Central memory CD4-positive, alpha-beta T cell (primary cell): ENCODE measurements at places on chromosomes 3 and 15.

- no peak for DNase-seq
These were observed 6.4 kb downstream of the ROBO1 start for GRCh38 chr3:79761441-79761840.

DNA sequence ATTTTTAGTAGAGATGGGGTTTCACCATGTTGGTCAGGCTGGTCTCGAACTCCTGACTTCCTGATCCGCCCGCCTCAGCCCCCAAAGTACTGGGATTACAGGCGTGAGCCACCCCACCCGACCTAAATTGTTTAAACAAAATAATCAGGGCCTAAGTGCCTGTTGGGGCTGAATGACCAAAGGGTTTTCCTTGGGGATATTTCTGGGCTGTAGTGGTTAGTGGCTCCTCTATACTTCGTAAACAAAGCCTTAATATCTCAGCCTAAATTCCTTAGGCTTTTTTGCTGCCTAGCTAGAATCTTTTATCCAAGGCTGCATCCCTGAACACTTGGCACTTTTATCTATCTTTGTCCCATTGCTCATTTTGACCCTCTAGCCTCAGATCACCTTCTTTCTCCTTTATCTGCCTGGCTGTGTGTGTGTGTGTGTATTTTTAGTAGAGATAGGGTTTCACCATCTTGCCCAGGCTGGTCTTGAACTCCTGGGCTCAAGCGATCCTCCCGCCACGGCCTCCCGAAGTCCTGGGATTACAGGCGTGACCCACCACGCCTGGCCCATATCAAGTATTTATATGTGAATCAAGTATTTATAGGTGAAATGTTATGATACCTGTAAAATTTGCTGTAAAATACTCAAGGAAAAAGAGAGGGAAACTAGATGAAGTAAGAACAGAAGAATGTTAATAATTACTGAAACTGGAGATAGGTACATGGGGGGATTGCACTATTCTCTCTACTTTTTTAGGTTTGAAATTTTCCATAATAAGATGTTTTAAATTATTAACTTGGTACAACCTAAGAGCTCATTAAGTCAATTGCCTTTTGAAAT, 1.8 kb downstream of the NUSAP1 start:
- DNase-seq: no peak

DNA sequence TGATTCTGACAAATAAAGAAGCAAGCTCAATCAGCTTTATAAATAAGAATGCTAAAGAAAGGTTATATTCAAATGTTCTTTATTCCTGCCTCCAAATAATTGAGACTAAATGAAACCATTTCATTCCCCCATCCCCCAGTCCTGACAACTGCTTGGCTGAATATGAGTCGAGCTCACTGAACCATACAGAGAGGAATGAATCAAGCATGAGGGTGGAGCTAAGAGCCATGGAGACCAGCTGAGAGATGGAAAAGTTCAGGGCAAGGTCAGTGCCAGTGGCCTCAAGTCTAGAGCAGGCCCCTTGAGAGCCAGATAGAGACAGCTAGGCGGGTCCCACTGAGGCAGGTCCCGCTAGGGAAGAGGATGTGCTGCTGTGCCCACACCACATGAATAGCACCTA, 188.7 kb upstream of the EIF1B start:
- no peak for DNase-seq

DNA sequence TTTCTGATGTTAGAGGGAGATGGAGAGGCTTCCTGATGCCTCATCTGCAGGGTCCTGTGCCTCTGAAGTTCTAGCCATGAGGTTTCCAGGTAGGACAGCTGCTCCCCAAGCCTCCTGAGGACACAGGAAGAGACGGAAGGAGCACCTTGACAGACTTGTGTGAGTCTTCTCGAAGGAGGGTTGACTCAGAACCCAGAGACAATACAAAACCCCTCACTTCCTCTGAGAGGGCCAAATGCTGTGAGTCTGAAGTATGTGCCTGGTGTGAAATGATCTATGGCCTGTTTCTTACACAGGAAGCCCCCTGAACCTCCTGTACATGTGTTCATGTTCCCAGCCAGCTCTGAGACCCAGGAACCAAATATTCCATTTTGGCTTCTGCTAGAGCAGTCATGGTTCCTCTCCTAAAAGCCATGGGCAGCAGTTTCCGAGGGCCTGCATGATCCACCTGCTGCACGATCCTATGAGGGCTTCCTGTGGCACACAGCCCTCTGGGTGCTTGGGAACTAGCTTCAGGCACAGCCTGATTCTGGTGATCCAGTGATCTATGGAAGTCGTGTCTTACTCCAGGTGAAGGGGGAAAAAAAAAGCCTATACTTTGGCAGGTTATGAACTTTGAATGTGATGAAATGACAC, 62.2 kb downstream of the AAGAB start:
- no peak for DNase-seq

DNA sequence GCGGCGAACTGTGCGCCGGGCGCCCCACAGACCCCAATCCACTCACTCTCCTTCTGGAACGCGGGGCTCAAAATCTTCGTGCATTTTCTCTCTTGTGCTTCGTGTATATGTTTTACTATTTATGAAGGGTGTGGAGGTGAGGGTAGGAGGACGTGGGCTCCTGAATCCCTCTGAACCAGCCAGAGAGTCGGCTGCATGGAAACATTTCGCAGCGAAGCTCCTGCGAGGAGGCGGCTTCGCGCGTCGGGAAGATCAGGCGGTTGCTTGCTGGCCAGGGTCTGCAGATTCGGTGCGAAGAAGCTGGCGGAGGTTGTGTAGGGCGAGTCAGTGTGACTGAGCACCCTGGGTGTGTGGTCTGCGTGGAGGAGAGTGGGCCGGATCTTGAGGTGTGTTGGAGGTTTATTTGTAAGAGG, 1.1 kb downstream of the CNTN4 start:
- no peak for DNase-seq

GRCh38 chr3:160612386-160613075, 47.2 kb upstream of the KPNA4 start:
- DNase-seq: no peak

- DNase-seq: no peak
These were observed 7.1 kb downstream of the LRRK1 start for GRCh38 chr15:100926258-100926657.

- DNase-seq: no peak
These were observed 12.6 kb downstream of the ANP32A start for GRCh38 chr15:68808091-68808490.
